ENCODE measurements at places on chromosomes 3 and 15.

- peak; percentile 5 for DNase-seq
These were observed 73.1 kb upstream of the SPATA12 start for GRCh38 chr3:56987238-56987895.

DNA sequence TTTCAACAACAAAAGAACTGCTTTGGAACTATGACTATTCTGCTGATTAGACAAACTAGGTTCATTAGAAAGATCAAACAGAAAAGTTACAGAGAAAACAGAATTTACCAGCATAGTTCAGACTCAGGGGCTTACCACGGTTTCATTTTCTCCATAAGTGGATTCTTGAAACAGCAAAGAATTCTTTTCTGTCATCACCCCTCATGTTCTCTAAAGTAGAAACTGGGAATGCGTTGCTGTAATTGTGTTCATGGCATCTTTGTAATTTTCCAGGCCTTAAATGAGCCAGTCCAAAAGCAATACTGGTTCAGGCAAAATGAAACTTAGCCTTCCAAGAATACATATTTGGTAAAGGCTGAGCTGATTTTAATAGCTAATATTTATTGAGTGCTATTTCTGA, 287.8 kb downstream of the CHL1 start:
- no peak for DNase-seq

- DNase-seq, result no peak
These were observed 31.0 kb downstream of the FGD5 start for GRCh38 chr3:14849638-14850230.

GRCh38 chr3:81041331-81041730, 720.1 kb downstream of the GBE1 start:
- no peak for DNase-seq

DNA sequence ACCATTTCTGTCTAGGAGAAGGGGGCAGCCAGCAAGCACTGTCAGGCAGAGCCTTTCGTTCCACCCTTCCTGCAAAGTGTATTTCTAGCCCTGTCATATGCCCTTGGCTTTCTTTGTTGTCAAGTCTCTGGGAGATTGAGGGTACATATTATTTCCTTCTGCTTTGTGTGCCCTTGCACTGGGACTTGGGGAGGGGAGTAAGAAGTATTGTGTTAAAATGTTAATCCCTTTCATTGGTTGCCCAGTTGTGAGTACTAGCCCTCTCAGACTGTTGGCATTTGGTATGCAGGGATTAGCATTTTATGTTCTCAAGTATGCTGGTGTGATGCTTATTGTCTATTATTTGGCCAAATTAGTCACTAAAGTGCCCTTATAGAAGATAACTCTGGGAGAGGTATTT, 63.9 kb downstream of the RBM6 start:
- DNase-seq, result no peak

DNA sequence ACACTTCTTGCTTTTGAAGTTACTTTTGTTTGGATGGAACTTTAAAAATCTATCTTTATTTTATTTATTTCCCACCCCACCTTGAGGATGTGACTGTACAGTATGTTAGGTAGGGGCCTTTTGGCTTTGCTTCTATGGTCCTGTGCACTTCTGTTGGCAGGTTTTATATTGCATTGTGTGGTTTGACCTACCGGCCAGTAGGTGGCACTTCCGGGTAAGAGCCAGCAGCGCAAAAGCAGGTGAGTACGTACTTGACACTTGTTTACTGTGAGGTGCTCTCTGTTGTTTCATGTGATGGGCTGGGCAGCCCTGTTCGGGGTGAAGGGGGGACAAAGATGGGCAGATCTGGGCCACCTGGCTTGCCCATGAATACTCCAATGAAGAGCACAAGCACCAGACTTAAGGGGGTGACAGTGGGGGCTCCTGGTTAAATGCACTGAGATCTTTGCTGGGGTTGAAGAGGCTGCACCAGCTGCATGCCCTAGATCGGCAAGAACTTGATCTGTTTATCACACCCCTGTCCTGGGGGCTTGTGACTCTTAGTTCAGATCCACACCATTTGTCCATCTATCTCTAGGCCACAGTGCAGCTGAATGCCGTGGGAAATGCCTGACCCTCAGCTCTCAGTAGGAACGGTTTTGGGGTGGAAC, 131.6 kb downstream of the NLGN1 start:
- DNase-seq, result no peak

- peak; percentile 70 for DNase-seq
These were observed 53.7 kb upstream of the MEF2A start for GRCh38 chr15:99511866-99512661.
